Left renal pelvis (tissue), 4 donors: ENCODE measurements at places on chromosomes 12 and 14. TPM values are rescaled to one million over a fixed set of nuclear protein-coding genes. Genes with fewer than 3 reads are reported as not detected.

The INHBC gene
- polyA plus RNA-seq: 0.26 TPM

- DNase-seq: no peak
Measured at GRCh38 chr12:30425445-30425844, 270.2 kb downstream of the IPO8 start.

DNA sequence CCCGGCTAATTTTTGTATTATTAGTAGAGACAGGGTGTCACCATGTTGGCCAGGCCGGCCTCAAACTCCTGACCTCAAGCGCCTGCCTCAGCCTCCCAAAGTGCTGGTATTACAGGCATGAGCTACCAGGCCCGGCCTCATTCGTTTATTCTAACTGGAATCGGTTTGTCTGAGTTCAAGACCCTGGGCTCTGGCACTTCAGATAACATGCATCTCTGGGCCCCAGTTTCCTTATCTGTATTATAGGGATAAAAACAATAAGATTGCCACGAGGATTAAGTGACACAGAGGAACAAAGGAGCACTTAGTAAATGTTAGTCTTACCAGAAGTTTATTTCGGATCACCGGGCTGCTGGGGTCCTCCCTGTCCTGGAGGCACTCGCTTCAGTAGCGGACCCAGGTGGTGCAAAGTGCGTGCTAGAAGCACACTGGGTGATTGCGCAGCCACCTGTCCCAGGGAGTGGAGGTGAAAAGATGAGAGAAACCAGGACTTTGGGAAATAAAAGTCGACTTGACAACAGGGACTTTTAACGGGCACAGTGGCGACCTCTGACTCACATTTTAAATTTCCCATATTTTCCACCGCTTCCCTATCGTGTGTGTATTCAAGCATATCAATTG is 37.5 kb downstream of the ACACB start:
- DNase-seq: no peak

DNA sequence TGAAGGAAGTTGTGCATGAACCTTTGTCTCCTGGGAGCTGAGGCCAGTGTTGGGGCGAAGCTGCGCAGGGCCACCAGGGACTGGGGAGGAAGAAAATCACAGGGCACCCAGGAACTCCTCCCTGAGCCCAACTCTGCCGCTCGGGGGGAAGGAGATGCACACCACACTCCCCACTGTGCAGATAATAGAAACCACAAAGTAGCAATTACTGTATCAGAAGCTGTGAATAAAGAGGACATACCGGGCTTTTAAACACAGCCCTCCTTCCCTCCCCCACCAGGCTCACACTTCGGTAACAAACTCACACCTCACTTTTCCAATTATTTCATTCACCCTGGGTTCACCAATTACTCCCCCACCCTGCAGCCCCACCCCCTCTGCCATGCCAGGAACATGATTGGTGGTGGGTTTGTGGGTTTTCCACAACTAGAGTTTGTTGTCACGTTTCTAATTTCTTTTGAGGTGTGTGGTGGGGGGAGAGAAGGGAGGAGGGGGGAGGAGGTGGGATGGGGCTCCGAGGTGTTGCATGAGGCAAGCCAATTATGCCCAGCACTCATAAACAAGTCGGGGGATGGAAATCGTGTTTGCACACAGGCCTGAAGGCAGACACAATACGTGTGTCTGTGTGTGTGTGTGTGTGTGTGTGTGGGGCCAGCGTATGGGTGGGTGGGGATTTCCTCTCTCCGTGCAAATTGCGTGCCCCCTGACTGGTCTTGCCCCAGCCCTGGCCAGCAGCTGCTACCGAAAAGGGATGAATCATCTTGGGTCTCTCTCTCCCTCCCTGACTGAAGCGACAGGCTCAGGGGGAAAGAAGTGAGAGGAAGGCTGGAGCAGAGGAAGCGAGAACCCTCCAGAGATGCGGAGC is 103.3 kb downstream of the RBM19 start:
- no peak for DNase-seq

The CLEC14A gene
- 16.1 TPM for polyA plus RNA-seq
